ENCODE measurements at places on chromosomes 2 and 18.

DNA sequence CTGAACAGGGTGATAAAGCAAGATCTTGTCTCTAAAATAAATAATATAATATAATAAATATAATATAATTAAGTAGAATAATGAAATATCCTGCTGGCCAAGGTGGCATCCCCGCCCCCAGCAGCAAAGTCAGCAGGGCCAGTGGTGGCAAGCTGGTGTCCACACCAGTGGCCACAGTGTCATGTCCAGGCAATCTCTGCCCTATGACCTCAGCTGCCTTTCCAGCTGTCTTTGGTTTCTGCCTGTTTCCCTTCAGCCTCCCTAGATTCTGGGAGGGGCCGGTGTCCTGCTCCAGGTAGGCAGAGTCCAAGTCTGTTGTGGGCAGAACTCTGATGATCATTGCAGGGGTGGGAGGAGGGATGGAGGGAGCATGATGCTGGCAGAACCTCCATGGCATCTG, 16.2 kb upstream of the STEAP3 start:
- no peak for DNase-seq

GRCh38 chr2:216765761-216766262, 70.5 kb upstream of the IGFBP5 start:
- DNase-seq: no peak

- no peak for DNase-seq
Measured at GRCh38 chr2:105880637-105881036, 135.9 kb downstream of the NCK2 start.

GRCh38 chr2:204336153-204336744, 209.0 kb upstream of the PARD3B start:
- DNase-seq: no peak

DNA sequence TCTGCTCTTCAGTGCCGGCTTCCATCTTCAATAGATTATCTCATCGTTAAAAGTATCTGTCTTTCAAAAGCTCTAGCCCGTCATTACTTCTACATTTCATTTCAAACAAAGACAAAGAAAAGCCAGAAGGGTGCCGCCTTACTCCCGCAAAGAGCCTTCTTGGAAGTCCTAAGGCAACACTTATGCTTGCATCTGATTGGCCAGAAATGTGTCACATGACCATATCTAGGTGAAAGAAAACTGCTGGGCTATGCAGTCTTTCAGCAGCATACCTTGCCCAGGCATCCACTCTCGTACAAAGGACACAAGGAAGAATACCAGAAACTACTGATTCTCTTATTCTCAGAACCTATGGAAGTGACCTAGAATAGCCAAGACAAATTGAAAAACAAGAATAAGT, 217.1 kb upstream of the SLC35G4 start:
- no peak for DNase-seq

DNA sequence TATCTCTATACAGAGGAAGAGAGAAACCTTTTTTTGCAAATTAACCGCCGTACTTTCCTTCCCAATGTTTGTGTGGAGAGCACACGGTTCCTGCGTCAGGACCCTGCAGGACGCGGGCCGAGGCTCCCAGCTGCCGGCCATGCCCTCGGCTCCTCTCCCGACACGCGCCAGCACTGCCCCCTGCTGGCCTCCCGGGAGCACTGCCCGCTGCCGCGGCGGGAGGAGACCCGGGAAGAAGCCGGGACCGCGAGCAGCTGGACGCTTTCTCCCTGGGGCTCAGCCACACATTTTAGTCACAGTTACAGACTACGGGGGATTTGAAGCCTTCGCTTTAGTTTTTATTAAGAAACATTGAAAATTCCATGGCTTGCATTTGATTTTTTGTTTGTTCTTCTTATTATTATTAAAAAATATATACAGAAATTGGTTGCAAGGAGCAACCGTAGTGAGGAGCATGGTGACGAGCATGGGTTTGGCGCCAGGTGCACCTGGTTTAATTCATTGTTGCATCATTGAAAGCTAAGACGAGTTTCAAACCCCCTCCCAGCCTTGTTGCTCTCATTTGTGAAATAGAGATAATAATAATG, 401.2 kb downstream of the GALR1 start:
- DNase-seq: no peak

- no peak for DNase-seq
Measured at GRCh38 chr2:162636206-162636728, 202.3 kb downstream of the KCNH7 start.
